ENCODE measurements at places on chromosomes 4 and X.

- H3K27ac ChIP-seq: no peak overlapping the region
- no peak for DNase-seq
- no peaks in the 10 kb centered on the region for H3K4me1 ChIP-seq
- no peak overlapping the region for H3K4me3 ChIP-seq
Measured at GRCh38 chrX:77749695-77750094, 36.3 kb downstream of the ATRX start.

DNA sequence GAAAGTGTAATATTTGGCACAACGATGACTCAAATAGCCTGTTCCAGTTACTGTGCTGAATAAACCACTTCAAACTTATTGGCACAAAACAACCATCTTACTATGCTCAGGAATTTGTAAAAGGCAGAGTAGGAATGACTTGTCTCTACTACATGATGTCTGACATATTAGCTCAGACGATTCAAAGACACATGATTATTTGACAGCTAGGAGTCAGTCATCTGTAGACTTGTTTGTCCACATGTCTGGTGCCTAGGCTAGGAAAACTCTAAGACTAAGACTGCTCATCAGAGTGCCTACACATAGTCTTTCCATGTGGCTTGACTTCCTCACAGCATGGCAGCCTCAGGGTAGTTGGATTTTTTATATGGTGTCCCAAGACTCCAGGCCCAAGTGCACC lies 154.5 kb downstream of the FANCB start:
- no peak for DNase-seq
- no peaks in the 10 kb centered on the region for H3K4me1 ChIP-seq
- H3K36me3 ChIP-seq: no peaks in the 10 kb centered on the region
- H3K27me3 ChIP-seq: no peaks in the 10 kb centered on the region

- no peaks in the 10 kb centered on the region for H3K36me3 ChIP-seq
- no peak overlapping the region for H3K4me3 ChIP-seq
- H3K27me3 ChIP-seq: no peaks in the 10 kb centered on the region
- no peak for DNase-seq
Measured at GRCh38 chr4:78624048-78624447, 72.5 kb downstream of the ANXA3 start.

GRCh38 chrX:47625365-47625764 lies 4.4 kb downstream of the CFP start:
- peaks cover 26% of the 10 kb centered on the region for H3K4me1 ChIP-seq
- H3K27ac ChIP-seq: no peak overlapping the region
- no peaks in the 10 kb centered on the region for H3K27me3 ChIP-seq

DNA sequence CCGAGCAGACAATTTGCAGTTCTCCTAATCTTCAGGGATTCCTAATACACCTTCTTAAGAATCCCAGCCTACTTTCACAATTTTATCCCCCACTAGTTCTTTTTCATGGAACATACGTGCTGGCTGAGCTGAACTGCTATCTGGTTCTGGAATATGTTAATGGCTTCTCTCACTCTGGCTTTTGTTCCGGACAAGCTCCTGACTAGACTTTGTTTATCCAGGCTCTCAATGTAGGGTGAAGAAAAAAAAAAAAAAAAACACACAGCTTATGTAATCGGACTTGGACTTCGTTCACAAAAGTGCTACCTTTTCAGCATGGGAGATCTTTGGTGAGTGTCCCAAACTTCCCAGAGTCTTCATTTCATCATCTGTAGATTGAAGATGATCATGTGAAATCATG lies 555.4 kb upstream of the CPEB2 start:
- no peak overlapping the region for H3K4me3 ChIP-seq
- no peaks in the 10 kb centered on the region for H3K36me3 ChIP-seq
- H3K27me3 ChIP-seq: no peaks in the 10 kb centered on the region

- peak; percentile 99 for DNase-seq
- H3K4me3 ChIP-seq: peak overlapping the region; percentile 32
- H3K27me3 ChIP-seq: no peaks in the 10 kb centered on the region
Measured at GRCh38 chrX:318068-318738, 393 bp downstream of the GTPBP6 start.

- H3K36me3 ChIP-seq: no peaks in the 10 kb centered on the region
- H3K4me1 ChIP-seq: 0 out of 2 replicates have a peak, but pooled peaks cover 4% of the 10 kb centered on the region
- no peak for DNase-seq
Measured at GRCh38 chrX:123408821-123409737, 225.0 kb downstream of the GRIA3 start.

DNA sequence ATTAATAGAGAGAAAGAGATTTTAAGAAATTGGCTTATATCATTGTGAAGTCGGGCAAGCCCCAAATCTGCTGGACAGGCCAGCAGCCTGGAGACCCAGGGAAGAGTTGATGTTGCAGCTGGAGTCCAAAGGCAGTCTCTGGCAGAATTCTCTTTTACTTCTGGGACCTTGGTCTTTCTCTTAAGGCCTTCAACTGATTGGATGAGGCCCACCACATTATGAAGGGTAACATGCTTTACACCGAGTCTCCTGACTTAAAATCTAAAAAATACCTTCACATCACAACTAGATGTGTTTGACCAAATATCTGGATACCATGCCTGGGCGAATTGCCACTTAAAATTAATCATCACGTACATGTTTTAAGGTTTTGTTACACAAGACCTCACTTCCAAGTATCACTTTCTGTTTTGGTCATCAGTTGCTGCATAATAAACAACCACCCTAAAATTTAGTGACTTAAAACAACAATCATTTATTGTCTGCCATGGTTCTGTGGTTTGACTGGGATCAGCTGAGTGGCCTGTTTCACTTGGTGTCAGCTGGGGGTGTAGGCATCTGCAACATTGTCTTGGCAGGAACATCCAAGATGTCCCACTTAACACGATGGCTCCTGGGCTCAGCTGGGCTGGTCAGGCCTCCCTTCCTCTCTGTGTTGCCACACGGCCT lies 3.4 kb downstream of the CD38 start:
- peak overlapping the region; percentile 82 for H3K4me3 ChIP-seq
- H3K4me1 ChIP-seq: peaks cover 75% of the 10 kb centered on the region
- H3K36me3 ChIP-seq: peaks cover 84% of the 10 kb centered on the region
- peak overlapping the region; percentile 96 for H3K27ac ChIP-seq

GRCh38 chr4:140090215-140090731 lies 63.7 kb downstream of the MAML3 start:
- H3K27ac ChIP-seq: no peak overlapping the region
- no peak overlapping the region for H3K4me3 ChIP-seq
- H3K27me3 ChIP-seq: no peaks in the 10 kb centered on the region
- no peaks in the 10 kb centered on the region for H3K36me3 ChIP-seq
- peaks cover 31% of the 10 kb centered on the region for H3K4me1 ChIP-seq

Measured in DND-41 (cell line).